ENCODE measurements at places on chromosomes 4 and X. TPM values are rescaled to one million over a fixed set of nuclear protein-coding genes. Genes with fewer than 3 reads are reported as not detected.

Gene DRD5
- not detected for total RNA-seq

Gene DCUN1D4
- total RNA-seq: 48.7 TPM

Gene SPANXA2
- total RNA-seq: not detected

Gene CT47B1
- not detected for total RNA-seq

Gene GABRG1
- total RNA-seq: not detected

Gene APELA
- not detected for total RNA-seq

Gene CORIN
- 0.05 TPM for total RNA-seq

Gene NAP1L2
- 1.9 TPM for total RNA-seq

Gene OPRPN
- total RNA-seq: not detected

Gene SUPT20HL1
- total RNA-seq: not detected

Gene SYTL5
- total RNA-seq: not detected

Gene GPC4
- not detected for total RNA-seq

Gene HMGN5
- 7.5 TPM for total RNA-seq

Gene SLC9B2
- total RNA-seq: 19.0 TPM

Gene PABPC5
- total RNA-seq: not detected

Gene ARX
- not detected for total RNA-seq

Gene LUZP4
- total RNA-seq: not detected

Gene SLIT2
- not detected for total RNA-seq

Gene STX18
- total RNA-seq: 26.6 TPM

Gene CSAG1
- not detected for total RNA-seq

Gene ANOS1
- not detected for total RNA-seq

Gene PDE6B
- 16.6 TPM for total RNA-seq

Gene ATP2B3
- total RNA-seq: not detected

Measured in activated naive CD4-positive, alpha-beta T cell treated with anti-CD3 and anti-CD28 coated beads, Interleukin-2, amount 50 U/mL, for 72 hours (primary cell).